ENCODE measurements at places on chromosomes 3 and 15.

GRCh38 chr3:69203631-69204314 lies 81.4 kb upstream of the LMOD3 start:
- DNase-seq = no peak
- H3K27ac ChIP-seq = peak overlapping the region; percentile 94
- no peaks in the 10 kb centered on the region for H3K27me3 ChIP-seq
- H3K4me3 ChIP-seq = peak overlapping the region; percentile 58

DNA sequence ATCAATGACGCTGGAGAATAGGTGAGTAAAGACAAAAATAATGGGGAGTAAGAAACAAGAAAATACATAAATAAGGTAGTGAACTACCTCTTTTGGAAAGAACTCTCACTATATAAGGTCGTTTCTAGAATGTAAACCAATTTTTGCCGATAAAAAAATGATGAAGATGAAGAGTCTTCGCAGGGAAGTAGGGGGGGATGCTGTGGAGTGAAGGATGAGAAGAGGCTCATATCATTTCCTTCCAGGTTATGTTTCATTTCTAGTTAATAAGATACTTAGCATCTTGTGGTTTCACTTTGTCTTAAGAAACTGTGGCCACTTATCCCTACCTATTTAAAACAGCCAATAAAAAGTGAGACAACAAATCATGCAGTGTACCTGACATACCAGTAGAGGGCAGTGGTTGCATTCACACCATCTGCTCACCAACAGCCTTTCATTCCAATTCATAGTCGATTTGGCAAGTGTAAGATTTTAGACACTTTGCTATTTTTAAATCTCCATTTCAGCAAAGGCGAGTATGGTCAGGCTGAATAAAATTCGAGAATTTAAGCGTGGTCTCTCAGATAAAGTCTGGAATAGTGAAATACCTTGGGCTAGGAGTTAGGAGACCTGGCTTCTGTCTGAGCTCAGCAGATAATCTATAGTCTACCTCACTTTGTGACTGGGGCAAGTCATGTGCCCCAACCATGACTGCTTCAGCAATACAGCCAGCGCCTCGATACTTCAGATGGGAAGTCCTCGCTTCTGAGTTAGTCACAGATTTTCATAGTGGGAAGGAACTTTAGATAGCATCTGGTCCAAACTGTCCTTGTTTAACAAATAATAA lies 28.9 kb upstream of the ICE2 start:
- H3K36me3 ChIP-seq = peaks cover 55% of the 10 kb centered on the region
- H3K27me3 ChIP-seq = no peaks in the 10 kb centered on the region
- H3K27ac ChIP-seq = peak overlapping the region; percentile 82
- peak overlapping the region; percentile 48 for H3K4me3 ChIP-seq
- peak; percentile 74 for DNase-seq

DNA sequence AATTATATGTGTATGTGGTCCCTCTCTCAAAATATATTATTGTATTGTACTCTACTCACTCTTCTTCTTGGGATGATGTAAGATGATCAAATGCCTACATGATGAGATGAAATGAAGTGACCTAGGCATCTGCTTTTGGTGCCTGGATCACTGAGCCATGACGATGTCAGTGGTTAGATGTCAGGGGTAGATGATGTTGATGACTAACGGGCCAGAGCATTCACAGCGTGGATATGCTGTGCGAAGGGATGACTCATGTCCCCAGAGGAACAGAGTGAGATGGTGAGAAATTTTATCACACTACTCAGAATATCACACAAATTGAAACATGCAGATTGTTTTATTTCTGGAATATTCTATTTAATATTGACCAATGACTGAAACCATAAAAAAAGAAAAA lies 233.9 kb upstream of the CADM2 start:
- no peaks in the 10 kb centered on the region for H3K27me3 ChIP-seq
- H3K36me3 ChIP-seq = no peaks in the 10 kb centered on the region
- no peak overlapping the region for H3K27ac ChIP-seq

DNA sequence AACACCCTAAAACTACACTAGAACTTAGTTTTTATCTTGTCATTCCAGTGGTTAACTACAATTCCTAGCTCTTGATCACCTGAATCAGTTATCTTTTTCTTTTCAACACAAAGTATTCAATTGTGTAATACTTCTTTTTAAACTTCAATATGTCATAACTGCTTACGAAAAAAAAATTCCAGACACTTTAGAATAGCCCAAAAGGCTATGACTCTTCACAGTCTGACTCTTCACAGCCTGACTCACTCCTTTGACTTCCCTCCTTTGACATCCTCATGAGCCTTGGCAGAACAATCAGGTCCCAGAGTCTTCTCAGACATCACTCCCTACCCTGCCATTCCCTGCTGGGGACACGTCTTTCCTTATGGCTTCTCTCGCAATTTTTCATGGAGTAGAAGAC lies 727.1 kb downstream of the ROBO1 start:
- DNase-seq = no peak
- no peaks in the 10 kb centered on the region for H3K27me3 ChIP-seq
- no peaks in the 10 kb centered on the region for H3K36me3 ChIP-seq
- no peaks in the 10 kb centered on the region for H3K4me1 ChIP-seq
- no peak overlapping the region for H3K4me3 ChIP-seq
- H3K27ac ChIP-seq = no peak overlapping the region

Measured in activated CD8-positive, alpha-beta memory T cell treated with anti-CD3 and anti-CD28 coated beads, Interleukin-2, amount 10 ng/mL, durations not matched to agents 7 days and 5 days (primary cell).